Pulmonary artery endothelial cell (primary cell): ENCODE measurements at places on chromosomes 11 and 22. TPM values are rescaled to one million over a fixed set of nuclear protein-coding genes. Genes with fewer than 3 reads are reported as not detected.

C11orf91 gene
- total RNA-seq: 0.13 TPM in 1 of 2 replicates, not detected in the other

APOC3 gene
- total RNA-seq: not detected in 2 replicates

TRIM49 gene
- total RNA-seq: not detected in 2 replicates

IGF2 gene
- 0.28 and 3.0 TPM in 2 replicates for total RNA-seq

CCDC88B gene
- 0.88 and 1.6 TPM in 2 replicates for total RNA-seq

P2RY2 gene
- 2.3 and 6.3 TPM in 2 replicates for total RNA-seq

MYRF gene
- 0.28 and 0.33 TPM in 2 replicates for total RNA-seq

AHNAK gene
- total RNA-seq: 479 and 591 TPM in 2 replicates

CCDC116 gene
- 0.07 and 0.35 TPM in 2 replicates for total RNA-seq

ZNF195 gene
- 16.3 and 17.7 TPM in 2 replicates for total RNA-seq

B4GALNT4 gene
- total RNA-seq: 1.5 TPM in 2 replicates

MMP7 gene
- total RNA-seq: 0.11 TPM in 1 of 2 replicates, not detected in the other

FAM83F gene
- 0.04 TPM in 1 of 2 replicates, not detected in the other for total RNA-seq

MS4A7 gene
- not detected in 2 replicates for total RNA-seq

HPX gene
- 0.13 and 0.32 TPM in 2 replicates for total RNA-seq

EEF1G gene
- 1,341 and 1,809 TPM in 2 replicates for total RNA-seq

SELENOM gene
- 21.1 and 46.6 TPM in 2 replicates for total RNA-seq

GPR83 gene
- not detected in 2 replicates for total RNA-seq

EIF1AD gene
- total RNA-seq: 34.0 and 47.6 TPM in 2 replicates

SLC5A4 gene
- 0.14 and 0.66 TPM in 2 replicates for total RNA-seq

TSPO gene
- total RNA-seq: 207 and 342 TPM in 2 replicates

TECTA gene
- total RNA-seq: 0.25 and 0.33 TPM in 2 replicates

VWCE gene
- 1.7 TPM in 2 replicates for total RNA-seq

MS4A6E gene
- total RNA-seq: not detected in 2 replicates

HBB gene
- total RNA-seq: not detected in 2 replicates

PNPLA5 gene
- not detected in 2 replicates for total RNA-seq

OSBP2 gene
- total RNA-seq: 5.9 and 7.3 TPM in 2 replicates

KCNK4 gene
- total RNA-seq: 0.07 TPM in 1 of 2 replicates, not detected in the other

SLC36A4 gene
- 5.4 and 9.4 TPM in 2 replicates for total RNA-seq

CASP12 gene
- total RNA-seq: 1.3 and 1.7 TPM in 2 replicates

PIWIL4 gene
- total RNA-seq: 0.56 and 1.1 TPM in 2 replicates

BATF2 gene
- 0.40 and 1.1 TPM in 2 replicates for total RNA-seq

P2RX6 gene
- total RNA-seq: 0.07 TPM in 1 of 2 replicates, not detected in the other

IGSF9B gene
- under 0.01 and 0.07 TPM in 2 replicates for total RNA-seq
